ENCODE measurements at places on chromosomes 12 and 14. TPM values are rescaled to one million over a fixed set of nuclear protein-coding genes. Genes with fewer than 3 reads are reported as not detected.

The B3GNT4 gene
- 2.1 TPM for total RNA-seq

The SDR9C7 gene
- not detected for total RNA-seq

The SRRM4 gene
- not detected for total RNA-seq

The COX6A1 gene
- 251 TPM for total RNA-seq

The MYO1H gene
- total RNA-seq: not detected

The FAM90A1 gene
- 0.08 TPM for total RNA-seq

The KRT76 gene
- total RNA-seq: not detected

The NTF3 gene
- total RNA-seq: not detected

The TEX52 gene
- not detected for total RNA-seq

The FAM181A gene
- total RNA-seq: not detected

The VSIG10 gene
- 5.6 TPM for total RNA-seq

The LAG3 gene
- total RNA-seq: 3.2 TPM

The CCDC38 gene
- 0.18 TPM for total RNA-seq

The C12orf56 gene
- total RNA-seq: not detected

The GLIPR1L2 gene
- not detected for total RNA-seq

The TSHR gene
- total RNA-seq: 3.5 TPM

The GLI1 gene
- 0.88 TPM for total RNA-seq

The CLEC4D gene
- 0.23 TPM for total RNA-seq

The TAS2R30 gene
- 2.4 TPM for total RNA-seq

The MANSC1 gene
- total RNA-seq: 0.14 TPM

The SHMT2 gene
- 176 TPM for total RNA-seq

The GPR132 gene
- total RNA-seq: 46.9 TPM

The FBRSL1 gene
- 54.2 TPM for total RNA-seq

The RIMBP2 gene
- not detected for total RNA-seq

The NINJ2 gene
- total RNA-seq: 3.5 TPM

The LRTM2 gene
- not detected for total RNA-seq

The OR4K5 gene
- not detected for total RNA-seq

The CYP46A1 gene
- total RNA-seq: 0.36 TPM

The ZNF740 gene
- total RNA-seq: 50.3 TPM

The RERG gene
- total RNA-seq: not detected

The TMEM117 gene
- total RNA-seq: 1.1 TPM

The ADAM20 gene
- 0.33 TPM for total RNA-seq

The PPM1A gene
- 48.0 TPM for total RNA-seq

The ADGRD1 gene
- not detected for total RNA-seq

The TBX5 gene
- total RNA-seq: not detected

The CAPS2 gene
- total RNA-seq: 2.3 TPM

The SFSWAP gene
- 53.3 TPM for total RNA-seq

The SLC17A8 gene
- not detected for total RNA-seq

The SIX6 gene
- total RNA-seq: not detected

The GNB3 gene
- 0.45 TPM for total RNA-seq

The ACIN1 gene
- total RNA-seq: 189 TPM

The KRT6C gene
- not detected for total RNA-seq

The SUSD6 gene
- 45.3 TPM for total RNA-seq

The CCDC92 gene
- total RNA-seq: 21.0 TPM

The ACOT6 gene
- not detected for total RNA-seq

The KRT85 gene
- total RNA-seq: not detected
